ENCODE measurements at places on chromosomes 5 and 9. TPM values are rescaled to one million over a fixed set of nuclear protein-coding genes. Genes with fewer than 3 reads are reported as not detected.

Gene CFAP77
- polyA plus RNA-seq = not detected

Gene ANGPTL2
- polyA plus RNA-seq = 0.10 TPM

- DNase-seq = no peak
Measured at GRCh38 chr5:152259702-152260101, 145.4 kb downstream of the NMUR2 start.

DNA sequence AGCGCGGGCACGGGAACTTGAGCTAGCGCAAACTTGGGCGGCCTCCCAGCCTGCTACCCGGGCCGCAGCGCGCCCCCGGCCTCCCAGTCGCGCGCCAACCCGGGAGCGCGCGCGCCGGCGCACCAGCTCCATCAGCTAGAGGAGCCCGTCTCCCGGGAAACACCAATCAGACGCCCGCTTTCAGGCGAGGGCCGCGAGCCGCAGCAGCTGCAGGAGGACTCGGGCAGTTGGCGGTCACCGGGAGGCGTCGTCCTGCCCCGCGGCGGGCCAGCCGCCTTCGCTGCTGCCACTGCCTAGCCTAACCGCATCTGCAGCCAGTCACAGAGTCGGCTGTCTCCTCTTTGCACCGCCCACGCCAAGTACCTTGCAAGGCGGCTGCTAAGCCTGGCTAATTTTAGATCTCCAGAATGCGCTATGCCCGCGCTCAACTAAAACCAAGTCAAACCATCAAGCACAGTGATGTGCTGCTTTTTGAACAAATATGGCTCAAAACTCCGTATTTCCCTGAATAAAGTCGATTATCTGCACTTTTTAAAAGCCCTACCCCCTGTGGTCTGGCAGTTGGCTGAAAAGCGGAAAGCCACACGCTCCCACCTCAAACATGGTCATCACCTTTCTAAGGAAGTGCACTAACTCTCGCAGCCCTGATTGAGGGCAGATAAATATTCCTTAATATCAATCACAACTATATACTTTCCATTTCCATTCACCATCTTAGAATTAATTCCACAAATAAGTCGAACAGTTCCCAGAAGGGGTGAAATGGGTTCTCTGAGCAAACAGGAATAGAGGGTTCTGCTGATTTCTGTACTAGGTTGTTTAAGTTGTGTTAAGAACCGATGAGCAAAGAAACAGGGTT, 221.8 kb downstream of the MEF2C start:
- DNase-seq = no peak

GRCh38 chr5:131067636-131068035, 97.4 kb downstream of the HINT1 start:
- no peak for DNase-seq

GRCh38 chr9:20623748-20624124, 1.4 kb upstream of the MLLT3 start:
- no peak for DNase-seq

DNA sequence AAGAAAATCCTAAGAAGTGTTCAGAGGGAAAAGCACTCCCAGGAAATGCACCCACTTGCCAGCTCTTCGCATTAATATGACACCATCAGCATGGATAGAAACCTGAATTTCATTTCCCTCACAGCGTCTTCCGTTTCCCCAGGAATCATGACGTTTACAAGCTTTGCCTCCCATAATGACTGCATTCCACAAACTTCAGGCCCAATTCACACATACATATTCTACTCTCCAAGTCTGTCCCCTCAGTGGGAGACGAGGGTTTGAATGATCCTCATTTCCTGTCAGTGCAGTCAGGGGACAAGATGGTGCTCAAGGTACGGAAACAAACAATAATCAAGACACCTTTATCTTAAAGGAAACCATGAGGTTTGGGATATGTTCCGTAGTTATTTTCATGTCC, 44.9 kb upstream of the MAN2A1 start:
- no peak for DNase-seq

GRCh38 chr5:132102101-132102701, 28.6 kb downstream of the CSF2 start:
- DNase-seq = no peak

DNA sequence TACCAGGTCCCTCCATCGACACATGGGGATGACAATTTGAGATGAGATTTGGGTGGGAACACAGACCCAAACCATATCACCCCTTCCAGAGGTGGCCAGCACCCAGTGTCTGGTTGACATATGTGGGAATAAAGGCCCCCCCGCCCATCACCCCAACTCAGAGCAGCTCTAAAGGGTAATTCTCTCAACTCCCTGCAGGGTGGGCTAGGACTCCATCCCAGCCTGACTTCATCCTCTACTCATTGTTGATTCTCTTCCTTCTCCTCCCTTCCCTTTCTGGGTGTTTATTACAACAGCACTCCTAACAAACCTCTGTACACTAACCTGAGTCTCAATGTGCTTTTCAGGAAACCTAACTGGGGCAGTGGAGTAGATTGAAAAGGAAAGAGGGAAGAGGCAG, 339.9 kb downstream of the ACTL7B start:
- DNase-seq = no peak

- DNase-seq = no peak
Measured at GRCh38 chr9:6645355-6646292, at the start of gene GLDC. Gene GLDC (minus strand): TSS chr9:6645729. CDS start chr9:6645499, 230 bp downstream.

DNA sequence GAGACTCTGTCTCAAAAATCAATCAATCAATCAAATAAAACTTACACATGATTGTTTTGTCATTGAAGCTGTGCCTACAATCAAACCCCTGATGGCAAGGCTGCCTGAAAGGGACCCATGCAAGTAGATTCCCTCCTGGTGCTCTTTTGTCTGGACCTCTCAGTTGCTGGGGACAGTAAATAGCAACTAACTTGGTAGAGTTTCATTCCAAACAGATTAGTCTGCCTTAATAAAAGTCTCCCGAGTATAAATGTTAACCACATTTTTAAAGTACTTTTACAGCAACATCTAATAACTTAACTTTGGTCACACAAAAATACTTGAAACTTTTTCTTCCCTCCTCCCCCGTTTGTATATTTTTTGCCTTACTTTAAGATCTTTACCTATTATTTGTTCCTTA, 105.5 kb downstream of the FEM1C start:
- no peak for DNase-seq

DNA sequence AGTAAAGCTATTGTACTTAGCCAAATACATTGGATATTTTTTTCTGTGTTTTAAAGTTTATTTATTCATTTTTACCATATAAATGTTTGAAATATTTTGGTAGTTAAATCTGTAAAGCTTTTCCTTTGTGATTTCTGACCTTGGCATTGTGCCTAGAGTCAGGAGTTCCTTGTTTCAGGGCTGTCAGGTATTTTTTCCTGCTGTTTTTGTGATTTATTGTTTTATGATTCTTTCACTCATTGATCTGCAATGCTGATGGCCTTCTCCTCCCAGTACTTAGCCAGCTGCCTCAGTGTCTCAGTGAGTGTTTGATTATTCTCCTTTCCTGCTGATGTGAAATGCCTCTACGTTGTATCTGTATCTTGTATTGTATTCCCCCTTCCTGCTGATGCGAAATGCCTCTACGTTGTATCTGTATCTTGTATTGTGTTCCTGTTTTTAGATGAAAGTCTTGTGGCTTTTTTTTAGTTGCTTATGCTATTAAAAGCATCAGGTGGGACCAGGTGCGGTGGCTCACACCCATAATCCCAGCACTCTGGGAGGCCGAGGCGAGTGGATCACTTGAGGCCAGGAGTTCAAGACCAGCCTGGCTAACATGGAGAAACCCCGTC, 61.0 kb downstream of the EHMT1 start:
- no peak for DNase-seq

GRCh38 chr9:131545003-131545785, at the start of gene PRRT1B:
Gene PRRT1B (plus strand): TSS chr9:131545523. CDS start chr9:131545616, 93 bp downstream.
- no peak for DNase-seq

- DNase-seq = no peak
Measured at GRCh38 chr9:26415528-26415927, 477.1 kb downstream of the CAAP1 start.

DNA sequence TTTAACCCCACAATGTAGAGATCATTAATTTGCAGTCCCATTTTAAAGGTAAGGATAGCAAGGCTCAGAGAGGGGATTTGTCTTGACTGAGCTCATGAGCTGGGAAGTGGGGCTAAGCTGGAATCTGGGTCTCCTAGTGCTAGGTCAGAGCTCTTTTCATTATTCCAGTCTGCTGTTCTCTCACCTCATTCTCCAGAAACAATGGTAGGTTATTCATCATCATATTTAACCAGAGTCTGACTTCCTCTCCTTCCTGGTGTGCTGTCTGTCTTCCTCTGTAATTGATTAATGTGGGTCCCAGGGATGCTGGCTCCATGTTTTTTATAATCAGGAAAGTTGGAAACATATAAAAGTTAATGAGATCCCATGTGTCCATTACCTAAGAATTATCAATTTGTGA, 20.6 kb downstream of the C9orf43 start:
- DNase-seq = no peak

All from keratinocyte (primary cell).